Activated naive CD4-positive, alpha-beta T cell treated with anti-CD3 and anti-CD28 coated beads, Interleukin-2, amount 10 ng/mL, durations not matched to agents 5 hours and 36 hours (primary cell): ENCODE measurements at places on chromosomes 3 and 15. TPM values are rescaled to one million over a fixed set of nuclear protein-coding genes. Genes with fewer than 3 reads are reported as not detected.

CPNE9 gene
- not detected for total RNA-seq

BNIP2 gene
- 78.6 TPM for total RNA-seq

RBP2 gene
- not detected for total RNA-seq

GOLGA8J gene
- total RNA-seq: not detected

GOLGA8K gene
- total RNA-seq: 0.29 TPM
